ENCODE measurements at places on chromosomes 3 and 15. TPM values are rescaled to one million over a fixed set of nuclear protein-coding genes. Genes with fewer than 3 reads are reported as not detected.

DNA sequence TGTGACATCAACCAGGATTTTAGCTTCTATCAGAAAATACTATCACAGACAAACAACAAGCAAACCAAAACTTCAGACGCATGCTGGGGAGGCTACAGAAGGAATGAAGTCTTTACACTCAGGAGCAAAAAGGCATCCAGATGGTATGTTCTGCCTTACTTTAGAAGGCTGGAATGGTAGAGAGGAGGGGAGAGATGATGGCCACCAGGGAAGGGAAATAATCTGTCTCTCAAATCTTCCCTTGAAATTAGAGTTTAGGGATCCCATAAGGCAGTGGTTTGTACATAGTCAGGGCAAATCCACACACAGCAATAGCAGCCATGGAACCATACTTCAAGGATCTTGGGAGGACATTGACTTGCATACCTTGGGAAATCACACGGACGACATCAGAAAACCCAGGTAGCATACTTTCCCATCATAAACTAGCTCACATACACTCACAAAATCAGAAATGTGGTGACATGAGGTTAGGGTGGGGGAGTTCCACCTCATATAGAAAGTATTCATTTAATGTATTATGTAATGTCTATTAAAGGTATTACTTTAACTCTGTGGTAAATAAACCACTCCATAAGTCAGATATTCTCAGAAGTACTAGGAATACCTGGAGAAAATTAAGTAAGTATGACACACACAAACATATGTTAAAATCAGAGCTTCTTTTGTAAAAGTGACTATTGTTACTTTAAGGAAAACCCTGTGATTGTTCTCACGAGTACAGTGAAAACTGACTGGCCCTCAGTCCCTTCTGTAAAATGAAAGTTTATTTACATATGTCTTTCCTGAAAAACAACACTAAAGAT lies 9.4 kb downstream of the BTLA start:
- DNase-seq: no peak

DNA sequence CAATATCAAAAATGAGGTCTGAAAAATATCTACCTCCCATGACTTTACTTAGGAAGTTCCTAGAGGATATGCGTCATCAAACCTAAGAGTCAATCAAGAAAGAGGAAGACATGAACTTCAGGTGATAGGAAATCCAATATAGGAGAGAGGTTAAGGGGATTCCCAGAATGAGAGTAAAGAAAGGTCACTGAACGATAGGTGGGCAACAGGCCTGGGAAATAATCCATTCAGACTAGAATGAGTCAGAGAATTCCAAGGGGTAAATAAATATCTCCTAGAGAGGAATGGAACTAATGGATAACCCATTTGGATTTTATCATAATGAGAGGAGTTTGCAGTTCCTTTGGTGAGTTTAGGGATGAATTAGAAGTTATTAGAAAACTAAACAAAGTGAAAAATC lies 131.1 kb upstream of the NUDT16 start:
- no peak for DNase-seq

Gene ARPIN
- 29.2 TPM for polyA plus RNA-seq

Gene AGBL1
- 0.09 TPM for polyA plus RNA-seq

Gene PRR20G
- not detected for polyA plus RNA-seq

GRCh38 chr3:31571325-31571724 lies 38.6 kb downstream of the STT3B start:
- no peak for DNase-seq

DNA sequence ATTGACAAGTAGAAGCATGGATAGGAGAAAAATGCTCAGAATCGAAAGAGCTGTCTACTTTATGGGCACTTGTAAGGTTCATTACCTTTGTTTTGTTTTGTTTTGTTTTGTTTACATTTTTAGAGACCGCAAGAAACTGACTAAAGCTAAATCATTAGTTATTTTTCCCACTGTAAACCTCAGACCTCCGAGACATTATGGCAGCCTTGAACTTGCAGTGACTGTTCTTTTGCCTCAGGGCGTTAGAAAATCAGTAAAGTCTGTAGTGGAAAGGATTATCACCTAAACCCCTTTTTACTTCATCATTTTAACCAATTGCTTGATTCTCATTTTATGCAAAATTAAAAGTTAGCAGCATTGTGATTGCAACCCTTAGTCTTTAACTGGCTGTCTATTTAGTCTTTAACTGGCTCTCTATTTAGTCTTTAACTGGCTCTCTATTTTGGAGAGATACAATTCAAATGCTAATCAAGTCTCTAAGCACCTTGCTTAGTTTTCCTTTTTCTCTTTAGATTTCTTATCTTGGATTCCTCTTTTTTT lies 383.3 kb upstream of the ROBO2 start:
- no peak for DNase-seq

DNA sequence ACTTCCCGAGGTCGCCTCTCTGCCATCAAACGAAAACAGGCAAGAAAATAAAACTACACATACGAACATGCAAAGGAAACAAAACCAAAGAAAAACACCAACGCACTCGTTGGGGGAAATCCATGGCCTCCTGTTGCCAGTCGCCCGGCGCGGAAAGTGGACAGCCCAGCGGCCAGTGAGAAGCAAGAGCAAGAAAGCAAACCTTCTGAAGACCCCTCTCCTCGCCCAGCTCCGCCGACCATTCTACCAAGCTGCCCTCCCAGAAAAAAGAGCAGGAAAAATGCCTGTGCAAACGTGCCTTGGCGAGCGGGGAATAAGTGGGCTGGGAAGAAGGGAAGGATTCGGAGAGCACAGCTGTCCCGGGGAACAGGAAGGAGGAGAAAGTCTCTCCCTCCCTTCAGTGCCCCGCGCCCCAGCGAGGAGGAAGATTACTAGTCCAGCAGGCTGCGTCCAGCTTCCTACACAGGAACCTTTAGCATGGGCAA lies 802 bp upstream of the NECTIN3 start:
- DNase-seq: no peak

- no peak for DNase-seq
These were observed 134.8 kb downstream of the ASB7 start for GRCh38 chr15:100737214-100737613.

GRCh38 chr15:30859091-30859874 lies 44.4 kb upstream of the FAN1 start:
- no peak for DNase-seq

DNA sequence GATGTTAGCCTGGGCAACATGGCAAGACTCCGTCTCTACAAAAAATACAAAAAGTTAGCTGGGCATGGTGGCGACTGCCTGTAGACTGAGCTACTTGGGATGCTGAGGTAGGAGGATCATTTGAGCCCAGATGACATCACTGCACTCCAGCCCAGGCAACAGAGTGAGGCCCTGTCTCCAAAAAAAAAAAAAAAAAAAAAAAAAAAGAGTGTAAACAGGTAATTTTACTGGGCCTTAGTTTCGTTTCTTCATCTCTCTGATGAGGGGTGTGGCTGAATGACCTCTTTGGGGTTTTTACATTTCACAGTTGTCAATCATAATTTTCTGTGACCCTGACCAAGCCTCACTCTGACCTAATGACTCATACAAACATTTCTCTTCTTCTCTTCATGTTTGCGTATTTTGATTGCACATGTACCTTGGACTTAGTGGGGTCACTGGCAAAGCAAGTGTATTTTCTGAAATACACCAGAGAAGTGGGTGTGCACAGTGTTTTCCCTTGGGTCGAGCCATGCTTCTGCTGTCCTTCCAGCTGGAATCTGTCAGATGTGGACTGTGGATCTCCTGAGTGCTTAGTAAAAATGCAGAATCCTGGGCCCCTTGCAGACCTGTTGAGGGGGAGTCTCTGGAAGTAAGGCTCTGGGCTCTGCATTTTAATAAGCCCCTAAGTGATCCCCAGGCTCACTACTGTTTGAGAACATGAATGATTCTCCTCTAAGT lies 140.5 kb downstream of the FNDC3B start:
- DNase-seq: no peak

DNA sequence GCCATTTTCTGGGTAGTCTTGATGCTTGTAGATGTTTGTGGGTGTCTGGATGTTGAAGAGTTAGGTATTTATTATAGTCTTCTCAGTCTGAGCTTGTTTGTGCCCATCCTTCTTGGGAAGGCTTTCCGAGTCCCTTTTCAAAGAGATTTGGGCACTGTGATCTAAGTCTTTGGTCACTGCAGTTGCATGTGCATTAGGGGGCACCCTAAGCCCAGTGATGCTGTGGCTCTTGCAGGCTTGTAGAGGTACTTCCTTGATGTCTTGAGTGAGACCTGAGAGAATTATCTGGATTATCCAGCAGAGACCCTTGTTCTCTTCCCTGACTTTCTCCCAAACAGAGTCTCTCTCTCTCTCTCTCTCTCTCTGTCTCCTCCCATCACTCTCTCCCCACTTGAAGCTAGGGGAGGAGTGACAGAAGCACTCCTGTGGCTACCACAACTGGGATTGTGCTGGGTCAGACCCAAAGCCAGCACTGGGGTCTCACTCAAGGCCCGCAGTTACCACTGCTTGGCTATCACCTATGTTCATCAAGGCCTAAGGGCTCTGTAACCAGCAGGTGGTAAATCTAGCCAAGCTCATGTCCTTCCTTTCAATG lies 68.5 kb downstream of the TMCO5A start:
- no peak for DNase-seq

DNA sequence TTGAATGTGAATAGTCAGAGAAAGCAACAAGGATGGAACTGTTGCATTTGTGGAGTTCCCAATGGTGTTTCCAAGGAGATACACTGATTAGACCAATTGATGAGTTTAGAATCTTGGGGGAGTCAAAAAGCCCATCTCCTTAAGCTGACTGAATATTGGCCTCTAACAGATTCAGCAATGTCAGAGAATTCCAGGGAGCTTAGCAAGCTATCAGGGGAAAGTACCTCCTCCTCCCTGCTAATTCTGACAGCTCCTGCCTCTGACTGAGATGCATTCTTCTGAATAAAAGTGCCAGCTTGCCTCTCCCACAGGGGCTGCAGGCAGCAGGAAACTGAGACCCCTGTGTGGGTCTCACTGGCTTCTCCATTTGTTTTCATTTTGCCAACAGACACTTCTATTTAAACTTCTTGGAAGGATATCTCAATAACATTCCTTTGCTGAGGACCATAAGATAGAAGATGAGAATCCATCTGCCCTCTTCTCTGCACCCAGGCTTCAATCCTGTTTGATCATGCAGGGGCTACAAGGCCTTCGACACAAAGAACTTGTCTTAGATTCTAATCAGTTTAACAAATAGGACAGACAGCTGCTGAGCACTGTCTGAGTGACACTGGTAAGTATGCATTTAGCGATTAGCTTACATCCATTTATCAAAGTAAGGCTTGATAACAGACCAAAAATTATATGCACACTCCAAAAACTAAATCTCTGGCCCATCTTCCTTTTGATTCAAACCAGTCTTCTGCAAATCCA lies 1080.8 kb downstream of the TUSC7 start:
- no peak for DNase-seq

- DNase-seq: no peak
These were observed 255.3 kb upstream of the UBE2E2 start for GRCh38 chr3:22947851-22948250.

Gene SPATA12
- not detected for polyA plus RNA-seq

DNA sequence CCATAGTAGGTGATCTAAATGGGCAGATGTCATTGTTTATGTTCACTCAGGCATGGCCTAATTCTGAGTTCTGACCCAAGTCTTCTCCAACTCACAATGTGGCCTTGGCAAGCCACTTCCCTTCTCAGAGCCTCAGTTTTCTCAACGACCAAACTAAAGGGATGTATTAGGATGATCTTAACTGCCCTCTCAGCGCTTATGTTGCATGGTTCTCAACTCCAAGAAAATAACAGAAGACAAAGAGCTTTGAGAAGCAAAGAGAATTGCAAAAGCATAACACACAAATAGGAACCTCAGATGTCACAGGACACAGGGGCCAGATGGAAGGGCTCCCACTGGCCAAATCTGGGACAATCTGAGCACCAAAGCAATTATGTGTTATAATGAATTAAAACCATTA lies 8.6 kb downstream of the RHCG start:
- DNase-seq: no peak

Gene POPDC2
- polyA plus RNA-seq: 3.7 TPM

Gene GCHFR
- 33.4 TPM for polyA plus RNA-seq

Gene OR5K2
- polyA plus RNA-seq: 0.35 TPM

Gene SLC24A5
- polyA plus RNA-seq: 0.17 TPM

DNA sequence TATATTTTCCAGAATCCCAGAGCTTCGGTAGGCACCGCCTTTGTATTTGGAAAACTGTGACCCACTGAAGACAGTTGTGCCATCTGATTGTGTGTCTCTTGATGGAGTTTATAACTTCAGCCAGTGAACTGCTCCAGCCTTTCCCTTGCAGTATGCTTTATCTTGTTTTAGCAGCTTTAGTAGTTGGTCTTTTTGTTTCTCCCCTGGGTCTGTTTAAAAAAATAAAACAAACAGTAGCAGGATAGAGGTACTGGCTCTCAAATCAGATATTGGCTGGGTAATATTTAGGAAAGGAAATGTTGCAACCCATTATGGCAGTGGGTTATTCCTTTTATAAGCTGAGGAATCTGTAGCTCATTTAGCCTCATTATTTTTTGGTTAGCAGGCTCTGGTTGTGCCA lies 151.5 kb upstream of the BFSP2 start:
- no peak for DNase-seq

Gene SLC12A1
- polyA plus RNA-seq: 671 TPM

GRCh38 chr3:87873136-87873535 lies 185.7 kb downstream of the CGGBP1 start:
- no peak for DNase-seq

Gene ALDH1A3
- polyA plus RNA-seq: 3.2 TPM

Gene ZPLD1
- 0.85 TPM for polyA plus RNA-seq

DNA sequence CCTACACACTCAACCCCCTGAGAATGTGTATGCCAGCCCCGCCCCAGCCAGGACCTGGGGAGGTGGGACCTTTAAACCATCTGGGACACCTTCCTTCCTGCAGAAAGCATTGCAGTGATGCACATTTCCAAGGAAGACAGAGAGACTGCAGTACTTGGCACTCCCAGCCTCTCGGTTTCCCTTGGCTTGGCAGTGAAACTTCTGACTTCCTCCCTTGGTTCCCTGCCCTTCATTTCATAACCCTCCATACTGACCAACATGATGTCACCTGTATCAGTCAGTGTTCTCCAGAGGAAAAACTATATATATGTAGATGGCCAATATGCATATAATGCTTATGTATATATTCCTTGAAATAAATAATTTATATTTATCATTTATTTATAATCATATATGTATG lies 103.2 kb downstream of the SST start:
- DNase-seq: no peak

- DNase-seq: no peak
These were observed 108.2 kb downstream of the LRRK1 start for GRCh38 chr15:101027273-101027901.

Gene MED12L
- 2.5 TPM for polyA plus RNA-seq

Gene KNG1
- 146 TPM for polyA plus RNA-seq

Gene ANKUB1
- not detected for polyA plus RNA-seq

DNA sequence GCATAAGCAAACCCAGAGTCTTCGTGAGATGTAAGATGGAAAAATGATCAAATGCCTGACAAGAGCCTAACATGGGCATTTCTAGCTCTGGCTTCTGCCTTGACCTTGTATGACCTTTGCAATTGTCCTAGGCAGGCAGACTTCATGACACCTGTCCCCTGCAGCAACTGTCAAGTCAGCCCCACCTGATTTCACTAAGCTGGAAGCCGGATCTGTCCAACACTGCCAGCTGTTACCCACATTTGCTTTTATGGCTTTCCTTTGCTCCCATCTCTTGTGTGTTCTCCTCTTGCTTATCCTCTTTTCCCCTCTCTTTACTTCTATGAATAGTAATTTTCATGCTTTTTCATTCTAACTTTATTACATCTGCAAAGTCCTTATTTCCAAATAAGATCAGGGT lies 48.5 kb upstream of the TNIK start:
- DNase-seq: no peak

GRCh38 chr15:63157891-63158431 lies 684 bp upstream of the RPS27L start:
- DNase-seq: peak; percentile 67

All from right renal pelvis (tissue), 4 donors.